CD14-positive monocyte (primary cell): ENCODE measurements at places on chromosomes 6 and 20. TPM values are rescaled to one million over a fixed set of nuclear protein-coding genes. Genes with fewer than 3 reads are reported as not detected.

Gene RNF5
- polyA plus RNA-seq = 108 TPM

Gene SYTL3
- 12.7 and 18.7 TPM in 2 replicates for polyA plus RNA-seq

Gene PTCHD4
- polyA plus RNA-seq = not detected

Gene TRIM15
- not detected for polyA plus RNA-seq

Gene VSX1
- not detected for polyA plus RNA-seq

Gene TMEM244
- polyA plus RNA-seq = not detected

Gene COQ3
- polyA plus RNA-seq = 0.76 and 1.5 TPM in 2 replicates

Gene CRIP3
- 1.6 TPM for polyA plus RNA-seq

Gene PHF10
- 7.7 and 31.0 TPM in 2 replicates for polyA plus RNA-seq

Gene TMEM181
- polyA plus RNA-seq = 2.0 and 6.8 TPM in 2 replicates

Gene ISM1
- not detected for polyA plus RNA-seq

Gene OTOR
- not detected for polyA plus RNA-seq

Gene MICB
- 11.4 TPM for polyA plus RNA-seq

Gene BMP6
- polyA plus RNA-seq = not detected

Gene ID4
- polyA plus RNA-seq = not detected in 2 replicates

Gene NFKBIE
- polyA plus RNA-seq = 19.9 TPM

Gene C6orf163
- not detected for polyA plus RNA-seq

Gene LY6G5C
- polyA plus RNA-seq = 5.8 TPM

Gene FAM83B
- not detected for polyA plus RNA-seq

Gene CDSN
- not detected in 2 replicates for polyA plus RNA-seq

Gene RARS2
- polyA plus RNA-seq = 27.3 TPM

Gene SS18L1
- polyA plus RNA-seq = 14.9 and 16.5 TPM in 2 replicates

Gene BTBD3
- polyA plus RNA-seq = 3.9 and 8.5 TPM in 2 replicates

Gene FABP7
- not detected for polyA plus RNA-seq

Gene ADA
- polyA plus RNA-seq = 11.1 TPM

Gene DACT2
- not detected for polyA plus RNA-seq

Gene GPX5
- not detected for polyA plus RNA-seq

Gene PKIB
- polyA plus RNA-seq = 0.33 and 1.4 TPM in 2 replicates

Gene GTSF1L
- not detected in 2 replicates for polyA plus RNA-seq

Gene VNN1
- 47.9 TPM for polyA plus RNA-seq

Gene TMEM74B
- not detected in 2 replicates for polyA plus RNA-seq

Gene PRR18
- not detected for polyA plus RNA-seq

Gene HRH3
- not detected for polyA plus RNA-seq

Gene FAM50B
- 3.0 TPM for polyA plus RNA-seq

Gene OR2J1
- not detected for polyA plus RNA-seq

Gene INSM1
- not detected for polyA plus RNA-seq

Gene SYNDIG1
- polyA plus RNA-seq = not detected

Gene SNPH
- 0.06 and 0.07 TPM in 2 replicates for polyA plus RNA-seq

Gene SLC32A1
- polyA plus RNA-seq = not detected in 2 replicates

Gene ECT2L
- polyA plus RNA-seq = not detected

Gene SRMS
- not detected in 2 replicates for polyA plus RNA-seq

Gene THBS2
- not detected for polyA plus RNA-seq

Gene EEF1A2
- polyA plus RNA-seq = 0.05 and 0.08 TPM in 2 replicates
